Aorta (tissue), 5 donors: ENCODE measurements at places on chromosomes 11 and 22. TPM values are rescaled to one million over a fixed set of nuclear protein-coding genes. Genes with fewer than 3 reads are reported as not detected.

GRCh38 chr11:25612806-25613205 lies 719.1 kb upstream of the ANO3 start:
- DNase-seq, result no peak
- no peak overlapping the region for H3K27ac ChIP-seq
- no peaks in the 10 kb centered on the region for H3K4me1 ChIP-seq
- H3K4me3 ChIP-seq, result no peak overlapping the region
- H3K36me3 ChIP-seq, result no peaks in the 10 kb centered on the region

DNA sequence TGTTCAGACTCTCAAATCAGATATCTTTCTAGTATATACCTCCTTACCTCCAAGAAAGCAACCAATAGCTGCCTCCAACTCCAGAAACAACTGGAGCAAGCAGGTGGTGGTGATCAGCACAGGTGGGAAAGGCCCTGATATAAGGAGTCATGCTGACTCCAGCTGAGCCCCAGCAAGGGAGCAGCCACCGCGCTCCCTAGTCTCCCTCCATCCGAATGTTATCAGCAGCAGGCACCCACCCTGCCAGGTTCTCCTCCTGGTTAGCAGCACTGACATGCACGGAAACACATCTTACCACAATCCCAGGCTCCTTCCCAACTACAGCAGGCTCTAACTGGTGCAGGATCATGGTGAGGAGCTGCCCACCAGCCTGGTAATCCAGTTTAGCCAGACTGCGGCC lies 18.5 kb upstream of the STK33 start:
- H3K27me3 ChIP-seq, result no peaks in the 10 kb centered on the region
- no peak for DNase-seq
- H3K4me3 ChIP-seq, result no peak overlapping the region

LRRC74B gene
- polyA plus RNA-seq, result not detected

- H3K36me3 ChIP-seq, result peaks cover 19% of the 10 kb centered on the region
- no peak overlapping the region for H3K27ac ChIP-seq
- no peaks in the 10 kb centered on the region for H3K4me1 ChIP-seq
- no peak overlapping the region for H3K4me3 ChIP-seq
Measured at GRCh38 chr22:38730411-38730871, 24.7 kb downstream of the GTPBP1 start.

MUC6 gene
- polyA plus RNA-seq, result under 0.01 TPM
